Stimulated activated CD4-positive, alpha-beta T cell treated with anti-CD3 and anti-CD28 coated beads, Interleukin-4, amount 100 ng/mL, for 24 hours (primary cell): ENCODE measurements at places on chromosomes 13 and 19.
A peak's percentile ranks its signal among the peaks of the same experiment; 100 is the strongest.

- DNase-seq = no peak
Measured at GRCh38 chr13:94056362-94056990, 423.0 kb downstream of the DCT start.

GRCh38 chr19:50780753-50781435, 9.3 kb upstream of the ACP4 start:
- no peak for DNase-seq

DNA sequence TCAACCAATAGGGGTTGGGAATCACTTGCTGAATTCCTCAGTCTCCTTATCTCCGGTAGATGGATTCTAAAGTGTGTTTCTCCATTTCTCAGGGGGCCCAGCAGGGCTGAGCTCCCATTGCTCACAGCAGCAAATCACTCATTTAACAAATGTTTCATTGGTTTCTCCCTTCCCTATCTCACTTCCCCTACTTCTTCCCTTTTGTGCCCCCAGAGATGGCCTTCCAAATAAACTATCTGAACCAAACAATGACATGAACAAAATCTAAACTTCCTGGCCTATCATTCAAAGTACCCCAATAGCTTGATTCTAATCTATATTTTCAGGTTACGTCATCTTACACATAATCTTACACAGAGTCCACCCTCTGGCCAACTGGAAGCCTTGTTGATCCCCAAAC, 60.4 kb downstream of the DLEU7 start:
- no peak for DNase-seq

DNA sequence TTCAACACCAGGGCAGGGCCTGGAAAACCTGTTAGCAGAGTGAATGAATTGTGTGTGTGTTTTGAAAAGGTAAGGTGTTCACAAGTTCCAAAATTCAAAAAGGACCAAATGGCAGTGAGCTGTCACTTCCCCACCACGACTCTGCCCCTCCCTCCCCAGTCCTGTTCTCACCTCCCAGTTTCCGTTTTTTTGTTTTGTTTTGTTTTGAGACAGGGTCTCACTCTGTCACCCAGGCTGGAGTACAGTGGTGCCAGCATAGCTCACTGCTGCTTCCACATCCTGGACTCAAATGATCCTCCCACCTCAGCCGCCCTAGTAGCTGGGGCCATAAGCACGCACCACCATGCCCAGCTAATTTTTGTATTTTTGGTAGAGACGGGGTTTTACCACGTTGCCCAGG, 20.3 kb upstream of the BCL3 start:
- DNase-seq = no peak

GRCh38 chr19:18160971-18161635, 8.1 kb downstream of the PIK3R2 start:
- peak; percentile 78 for DNase-seq

DNA sequence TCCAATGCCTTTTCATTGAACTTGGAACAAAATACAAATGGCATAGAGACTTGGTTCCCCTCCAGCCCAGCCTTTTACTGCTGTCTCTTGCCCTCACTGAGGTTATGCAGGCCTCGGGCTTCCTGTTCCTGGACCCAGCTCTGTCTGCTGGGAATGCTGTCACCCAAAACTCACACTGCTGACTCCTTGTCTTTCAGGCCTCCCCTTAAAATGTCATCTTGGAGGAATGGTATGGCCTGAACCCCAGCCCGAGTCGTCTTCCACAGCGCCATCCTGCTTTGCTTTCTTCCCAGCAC, 9.7 kb upstream of the ANKRD10 start:
- DNase-seq = no peak

DNA sequence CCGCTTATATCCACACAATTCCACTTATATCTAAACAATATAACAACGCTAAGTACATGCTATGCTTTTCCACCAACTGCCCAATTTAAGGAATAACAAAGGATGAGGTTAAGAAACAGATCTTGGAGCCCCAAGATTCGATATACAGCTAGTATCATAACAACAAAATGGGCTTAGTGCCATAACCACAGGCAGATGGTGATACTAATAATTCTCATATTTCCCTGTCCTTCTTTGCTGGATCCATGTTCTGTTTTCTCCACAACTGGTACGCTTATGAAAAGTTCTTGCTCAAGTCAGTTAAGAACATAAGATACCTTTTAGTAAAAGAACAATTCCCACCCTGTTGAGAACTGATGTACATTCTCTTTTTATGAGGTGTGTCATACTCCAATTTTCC, 33.9 kb downstream of the CAB39L start:
- DNase-seq = no peak

DNA sequence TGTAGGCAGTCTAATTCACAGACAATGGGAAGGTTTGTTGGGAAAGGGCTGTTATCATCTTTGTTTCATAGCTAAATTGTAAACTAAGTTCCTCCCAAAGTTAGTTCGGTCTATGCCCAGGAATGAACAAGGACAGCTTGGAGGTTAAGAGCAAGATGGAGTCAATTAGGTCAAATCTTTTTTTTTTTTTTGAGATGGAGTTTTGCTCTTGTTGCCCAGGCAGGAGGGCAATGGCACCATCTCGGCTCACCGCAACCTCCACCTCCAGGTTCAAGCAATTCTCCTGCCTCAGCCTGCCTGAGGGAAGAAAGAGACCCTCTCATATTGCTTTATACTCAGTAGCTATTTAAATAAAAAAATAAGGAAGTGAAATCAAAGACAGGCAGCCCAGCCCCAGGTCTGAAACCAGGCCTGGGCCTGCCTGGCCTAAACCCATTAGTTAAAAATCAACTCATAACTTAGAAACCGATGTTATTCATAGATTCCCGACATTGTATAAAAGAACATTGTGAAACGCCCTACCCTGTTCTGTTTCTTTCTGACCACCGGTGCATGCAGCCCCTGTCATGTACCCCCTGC, 297.4 kb upstream of the SGCG start:
- DNase-seq = no peak

- peak; percentile 77 for DNase-seq
Measured at GRCh38 chr19:7871437-7872305, 2.5 kb downstream of the PRR36 start.

DNA sequence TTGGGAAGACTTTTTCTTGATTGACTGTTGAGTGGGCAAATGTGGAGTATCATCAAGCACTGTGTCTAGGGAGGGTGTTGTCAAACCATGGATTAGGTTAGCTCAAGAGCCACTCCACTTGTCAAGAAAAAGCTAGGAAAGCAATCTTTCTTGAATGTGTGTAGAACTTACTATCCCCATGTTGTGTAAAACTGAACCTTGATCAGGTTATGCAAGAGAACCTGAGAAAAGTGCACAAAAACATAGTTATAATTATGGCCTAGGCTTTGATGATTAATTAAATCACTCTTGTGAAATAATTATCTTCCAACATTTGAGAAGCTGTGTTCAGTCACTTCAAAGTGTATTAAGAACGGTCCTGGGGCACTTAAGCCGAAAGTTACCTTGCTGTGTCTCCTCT, 238.2 kb upstream of the OBI1 start:
- no peak for DNase-seq

- peak; percentile 65 for DNase-seq
Measured at GRCh38 chr19:55486971-55487923, 989 bp upstream of the SSC5D start.

DNA sequence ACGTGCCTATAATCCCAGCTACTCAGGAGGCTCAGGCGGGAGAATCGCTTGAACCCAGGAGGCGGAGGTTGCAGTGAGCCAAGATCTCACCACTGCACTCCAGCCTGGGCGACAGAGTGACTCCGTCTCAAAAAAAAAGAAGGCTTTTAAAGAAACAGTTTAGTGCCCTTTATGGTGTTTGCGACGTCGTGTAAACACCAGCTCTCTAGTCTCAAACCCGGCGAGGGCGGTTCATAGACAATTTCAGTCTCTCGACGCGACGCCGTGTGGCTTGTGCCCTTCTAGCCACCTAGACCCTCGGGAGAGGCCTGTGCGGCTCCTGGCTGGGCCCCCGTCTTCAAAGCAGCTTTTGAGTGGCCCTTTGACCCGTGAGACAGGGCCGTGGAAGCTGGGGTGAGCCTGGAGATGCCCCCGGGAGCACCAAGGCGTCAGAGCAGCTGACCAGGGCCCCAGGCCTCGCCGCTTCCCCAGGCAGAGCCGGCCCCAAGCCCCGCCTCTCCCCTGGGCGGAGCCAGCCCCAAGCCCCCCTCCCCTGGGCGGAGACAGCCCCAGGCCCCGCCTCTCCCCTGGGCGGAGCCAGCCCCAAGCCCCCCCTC, 5.0 kb upstream of the MADCAM1 start:
- DNase-seq = no peak

DNA sequence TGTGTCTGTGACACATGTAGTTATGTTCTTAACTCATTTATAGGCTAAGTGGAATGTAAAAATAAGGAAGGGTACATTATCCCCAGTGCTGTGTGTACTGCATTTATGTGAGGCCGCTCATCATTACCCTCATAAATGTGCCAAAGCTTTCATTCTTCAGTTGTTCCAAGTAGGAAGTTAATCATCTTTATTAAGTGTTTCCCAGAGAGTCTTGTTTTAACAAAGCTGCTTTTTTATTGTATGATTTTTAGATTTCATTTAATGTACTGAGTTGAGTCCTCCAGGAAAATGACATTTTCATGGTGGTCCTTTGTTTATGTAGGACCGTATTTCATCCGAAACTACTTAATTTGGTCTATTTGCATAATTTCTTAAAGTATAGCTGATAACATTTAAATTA, 379.8 kb downstream of the DLEU7 start:
- no peak for DNase-seq

- no peak for DNase-seq
Measured at GRCh38 chr13:77810878-77811277, 107.8 kb downstream of the EDNRB start.

DNA sequence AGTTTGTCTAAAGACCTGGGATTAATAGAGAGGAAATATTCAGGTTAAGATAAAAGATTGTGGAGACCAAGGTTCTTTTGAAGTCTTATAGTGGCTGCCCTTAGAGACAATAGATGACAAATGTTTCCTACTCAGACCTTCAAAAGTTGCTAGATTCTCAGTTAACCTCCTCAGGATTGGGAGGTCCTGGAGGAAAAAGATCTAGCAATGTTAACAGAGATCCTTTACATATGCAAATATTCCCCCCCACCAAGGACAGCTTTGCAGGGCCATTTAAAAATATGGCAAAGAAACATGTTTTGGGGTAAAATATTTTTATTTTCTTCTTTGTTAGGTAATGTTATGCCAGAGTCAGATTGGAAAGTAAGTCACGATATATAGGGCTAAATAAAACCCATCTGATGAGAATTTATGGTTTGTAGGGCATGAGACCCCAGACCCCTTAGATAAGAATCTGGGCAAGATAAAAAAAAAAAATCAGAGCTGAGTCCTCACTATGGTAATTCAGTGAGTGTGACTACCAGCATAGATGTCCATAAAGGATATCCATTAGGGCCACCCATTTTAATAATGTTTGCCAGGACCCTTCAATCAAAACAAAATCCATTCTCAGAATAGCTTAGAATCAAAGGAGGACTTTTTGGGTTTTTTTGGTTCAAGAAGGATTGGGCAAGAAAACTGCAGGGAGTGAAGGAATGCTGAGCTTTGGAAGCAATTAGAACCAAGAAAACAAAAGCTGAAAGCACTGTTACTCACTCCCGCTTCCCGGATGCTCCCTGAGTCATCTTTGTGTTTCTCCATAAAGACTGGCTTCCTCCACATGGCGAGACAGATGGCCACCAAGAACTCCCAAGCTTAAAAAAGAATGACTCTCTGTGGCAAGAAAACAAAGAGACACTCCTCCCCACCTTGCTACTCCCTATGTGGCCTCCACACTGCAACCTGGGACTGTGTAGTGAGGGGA, 28.2 kb downstream of the VSTM1 start:
- DNase-seq = no peak

GRCh38 chr13:27919659-27919933, 204 bp upstream of the PDX1 start:
- no peak for DNase-seq
